Mesangial cell (primary cell): ENCODE measurements at places on chromosomes 4 and X. TPM values are rescaled to one million over a fixed set of nuclear protein-coding genes. Genes with fewer than 3 reads are reported as not detected.

GRSF1 gene
- total RNA-seq: 49.2 and 61.9 TPM in 2 replicates

CD40LG gene
- not detected in 2 replicates for total RNA-seq

ATP8A1 gene
- total RNA-seq: 1.1 and 8.9 TPM in 2 replicates

CXCL6 gene
- 6.2 and 6.7 TPM in 2 replicates for total RNA-seq

TRIM61 gene
- total RNA-seq: 0.25 and 0.33 TPM in 2 replicates

POU4F2 gene
- total RNA-seq: not detected in 2 replicates

UGT2B7 gene
- 50.4 and 185 TPM in 2 replicates for total RNA-seq

FAM47E gene
- 0.51 and 3.3 TPM in 2 replicates for total RNA-seq

IQCM gene
- total RNA-seq: 0.51 TPM in 1 of 2 replicates, not detected in the other

ADGRA3 gene
- total RNA-seq: 25.4 and 28.1 TPM in 2 replicates

VBP1 gene
- 13.2 and 36.7 TPM in 2 replicates for total RNA-seq

APLN gene
- 0.33 TPM in 1 of 2 replicates, not detected in the other for total RNA-seq

BEND4 gene
- total RNA-seq: under 0.01 TPM in 1 of 2 replicates, not detected in the other

MAGEC3 gene
- total RNA-seq: not detected in 2 replicates

ITM2A gene
- total RNA-seq: 0.33 and 0.89 TPM in 2 replicates

CCNQ gene
- total RNA-seq: 33.3 and 50.8 TPM in 2 replicates

RBM46 gene
- total RNA-seq: 0.81 TPM in 1 of 2 replicates, not detected in the other

SPON2 gene
- total RNA-seq: 17.1 and 83.5 TPM in 2 replicates

GAGE12J gene
- total RNA-seq: not detected in 2 replicates

PTPN13 gene
- 17.1 and 43.5 TPM in 2 replicates for total RNA-seq

NOX1 gene
- not detected in 2 replicates for total RNA-seq

TET2 gene
- total RNA-seq: 5.2 and 8.9 TPM in 2 replicates

NEXMIF gene
- total RNA-seq: under 0.01 and 0.13 TPM in 2 replicates

TACC3 gene
- 10.3 and 132 TPM in 2 replicates for total RNA-seq

FAM9C gene
- total RNA-seq: not detected in 2 replicates

ADH1B gene
- not detected in 2 replicates for total RNA-seq

IBSP gene
- total RNA-seq: not detected in 2 replicates

CXCL13 gene
- not detected in 2 replicates for total RNA-seq

HTT gene
- total RNA-seq: 40.2 and 45.5 TPM in 2 replicates

TMEM35A gene
- total RNA-seq: 0.16 and 0.38 TPM in 2 replicates

PCDH19 gene
- 0.13 and 0.16 TPM in 2 replicates for total RNA-seq

C4orf51 gene
- total RNA-seq: not detected in 2 replicates

HDX gene
- 3.7 and 5.1 TPM in 2 replicates for total RNA-seq

RAB39B gene
- 0.13 TPM in 1 of 2 replicates, not detected in the other for total RNA-seq

SCML2 gene
- 0.38 and 1.1 TPM in 2 replicates for total RNA-seq

TMPRSS11D gene
- not detected in 2 replicates for total RNA-seq

ZFP92 gene
- 0.49 and 0.89 TPM in 2 replicates for total RNA-seq

MAMLD1 gene
- total RNA-seq: 2.9 and 3.3 TPM in 2 replicates

RELL1 gene
- 52.3 and 58.1 TPM in 2 replicates for total RNA-seq

VGLL1 gene
- not detected in 2 replicates for total RNA-seq

RPS6KA3 gene
- total RNA-seq: 18.1 and 23.7 TPM in 2 replicates

LCORL gene
- 9.3 and 16.0 TPM in 2 replicates for total RNA-seq

HAUS3 gene
- total RNA-seq: 4.1 and 6.0 TPM in 2 replicates

SMIM43 gene
- total RNA-seq: not detected in 2 replicates

VCX3A gene
- total RNA-seq: not detected in 2 replicates

WWC2 gene
- total RNA-seq: 26.2 and 36.6 TPM in 2 replicates

CHST7 gene
- 4.1 and 4.9 TPM in 2 replicates for total RNA-seq

AFP gene
- 0.51 TPM in 1 of 2 replicates, not detected in the other for total RNA-seq

ANAPC4 gene
- total RNA-seq: 9.3 and 12.2 TPM in 2 replicates
